ENCODE measurements at places on chromosomes 7 and 10.

DNA sequence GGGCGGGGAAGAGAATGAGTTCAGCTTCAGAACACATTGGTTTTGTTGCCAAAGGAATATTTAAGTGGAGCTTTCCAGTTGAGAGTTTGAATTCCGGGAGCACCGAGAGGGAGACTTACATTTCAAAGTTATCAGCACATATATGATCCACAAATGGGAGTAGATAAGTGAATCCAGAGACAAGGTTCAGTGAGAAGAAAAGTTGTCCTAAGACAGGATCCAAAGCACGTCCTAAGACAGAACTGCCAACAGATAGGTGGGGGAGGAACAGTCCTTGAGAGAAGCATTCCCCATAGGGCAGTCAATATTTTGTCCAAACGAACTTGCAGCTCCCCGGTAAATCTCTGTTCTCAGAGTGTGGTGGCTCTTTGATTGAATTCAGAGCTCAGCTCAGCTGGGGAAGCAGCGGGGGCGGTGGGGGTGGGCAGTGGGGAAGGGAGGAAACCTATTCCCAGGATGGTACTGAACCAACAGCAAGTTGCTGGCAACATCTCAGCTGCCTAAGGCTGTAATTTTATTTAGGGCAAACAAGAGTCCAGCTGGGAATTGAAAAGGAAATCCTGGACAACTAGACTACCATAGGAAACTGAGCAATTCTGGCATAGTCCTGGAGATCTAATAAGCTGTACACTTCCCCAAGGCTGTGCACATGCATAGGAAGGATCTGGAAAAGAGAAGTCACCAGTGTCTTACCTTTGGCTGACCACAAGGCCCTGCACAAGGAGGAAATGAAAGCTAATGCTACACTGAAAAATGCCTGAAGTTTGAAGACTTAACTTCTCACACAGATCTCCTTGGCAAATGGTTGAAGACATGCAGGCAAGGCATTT lies 94.2 kb upstream of the CXCL12 start:
- DNase-seq = no peak

DNA sequence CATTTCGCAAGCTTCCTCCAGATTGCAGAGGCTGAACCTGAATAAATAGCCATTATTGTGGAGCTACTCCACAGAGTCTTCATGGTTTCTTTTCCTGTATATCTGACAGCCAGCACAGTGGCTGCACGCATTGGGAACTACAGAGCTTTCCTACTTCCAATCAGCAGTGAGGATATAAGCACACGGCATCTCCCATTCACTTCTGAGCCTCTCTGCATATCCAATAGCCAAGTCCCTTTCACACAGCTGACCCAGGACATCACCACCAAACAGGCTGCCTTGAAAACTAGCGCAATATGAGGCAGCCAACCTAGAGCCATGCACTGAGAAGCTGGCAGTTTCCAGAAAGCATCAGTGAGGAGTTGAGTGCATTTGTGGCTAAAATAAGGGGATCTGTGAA lies 11.6 kb downstream of the C10orf90 start:
- no peak for DNase-seq

DNA sequence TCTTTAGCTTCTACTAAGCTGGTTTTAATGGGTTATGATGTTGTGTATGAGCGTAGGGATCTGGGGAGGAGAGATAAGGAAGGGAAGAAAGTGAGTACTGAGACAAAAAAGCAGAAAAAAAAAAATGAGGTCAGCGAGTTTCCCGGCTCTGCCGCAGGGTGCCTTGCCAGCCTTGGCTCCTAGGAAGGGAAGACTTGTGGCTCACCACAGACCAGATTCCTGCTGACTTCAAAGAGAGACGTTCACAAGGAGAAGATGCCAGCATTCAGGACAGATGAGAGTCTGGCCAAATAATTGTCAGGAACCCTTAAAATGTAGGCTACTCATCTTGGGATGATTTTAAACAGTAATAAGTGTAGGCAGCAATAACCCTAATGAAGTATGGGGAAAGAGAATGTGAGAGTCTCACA lies 11.4 kb upstream of the FAS start:
- DNase-seq = no peak

DNA sequence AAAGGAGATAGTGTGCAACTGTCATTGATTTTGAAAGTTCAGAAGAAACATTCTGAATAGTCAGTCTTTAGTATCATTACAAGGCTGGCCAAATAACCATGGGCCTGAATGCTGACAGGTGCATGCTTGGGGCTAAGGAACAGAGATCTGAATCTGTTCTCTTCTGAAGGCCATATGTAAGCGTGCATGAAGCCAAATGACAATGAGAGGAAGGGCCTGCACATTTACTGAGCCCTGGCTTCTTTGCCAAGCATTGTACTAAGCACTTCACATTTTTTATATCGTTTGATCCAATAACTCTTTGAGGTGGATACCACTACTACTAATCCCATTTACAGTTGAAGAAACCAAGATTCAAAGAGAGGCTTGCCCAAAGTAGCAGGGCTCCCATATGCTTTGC lies 22.5 kb upstream of the TIAL1 start:
- DNase-seq = no peak

GRCh38 chr10:23073527-23073926 lies 21.9 kb upstream of the MSRB2 start:
- no peak for DNase-seq

- DNase-seq = no peak
Measured at GRCh38 chr7:27933671-27934565, 194.0 kb downstream of the TAX1BP1 start.

DNA sequence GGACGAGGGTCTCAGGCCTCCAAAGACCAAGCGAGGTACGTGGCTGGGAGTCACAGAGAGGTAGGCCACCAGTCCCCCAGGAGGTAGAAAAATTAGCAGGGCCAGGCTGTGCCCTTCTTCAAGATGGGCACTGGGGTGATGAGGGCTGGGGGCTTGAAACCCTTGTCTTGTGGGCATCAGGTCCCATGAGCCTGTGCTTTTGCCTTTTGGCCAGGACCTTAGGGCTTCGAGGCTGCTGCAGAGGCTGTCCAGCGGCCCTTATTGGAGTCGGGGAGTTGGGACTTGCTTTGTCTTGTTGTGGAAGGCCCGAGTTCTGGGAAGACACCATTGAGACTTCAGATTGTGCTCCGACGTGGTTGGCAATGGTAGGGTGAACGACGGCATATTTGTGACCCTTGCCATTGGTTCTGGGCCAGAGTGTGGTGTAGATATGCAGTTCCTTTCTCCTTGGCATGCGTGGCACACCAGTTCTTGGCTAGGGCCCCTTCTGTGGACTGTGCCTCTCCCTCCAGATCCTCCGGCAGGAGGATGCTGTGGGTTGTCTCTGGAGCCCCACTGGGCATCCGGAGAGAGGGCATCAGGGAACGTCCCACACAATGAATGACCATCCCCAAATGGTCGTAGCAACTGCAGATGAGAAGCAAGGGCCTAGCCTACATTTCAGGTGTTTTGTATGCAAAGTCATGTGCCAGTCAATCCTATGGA lies 931 bp downstream of the SH2D4B start:
- no peak for DNase-seq

DNA sequence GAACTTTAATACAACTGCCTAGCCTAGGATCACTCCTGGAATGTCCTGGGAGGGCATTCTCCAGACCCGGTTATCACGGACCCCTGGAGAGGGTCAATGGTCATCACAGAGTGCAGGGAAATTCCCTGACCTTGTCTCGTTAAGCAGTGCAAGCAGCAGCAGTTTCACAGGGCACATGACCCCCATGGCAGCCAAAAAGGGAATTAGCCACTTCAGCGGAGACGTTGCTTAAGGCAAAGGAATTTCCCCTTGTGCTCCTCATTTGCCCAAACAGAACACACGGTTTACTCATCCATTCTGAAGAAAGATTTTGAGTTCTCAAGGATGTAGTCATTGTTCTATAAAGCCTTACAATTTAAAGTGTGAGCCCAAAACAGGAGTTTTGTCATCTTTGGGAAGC lies 260.3 kb downstream of the SNX13 start:
- no peak for DNase-seq

DNA sequence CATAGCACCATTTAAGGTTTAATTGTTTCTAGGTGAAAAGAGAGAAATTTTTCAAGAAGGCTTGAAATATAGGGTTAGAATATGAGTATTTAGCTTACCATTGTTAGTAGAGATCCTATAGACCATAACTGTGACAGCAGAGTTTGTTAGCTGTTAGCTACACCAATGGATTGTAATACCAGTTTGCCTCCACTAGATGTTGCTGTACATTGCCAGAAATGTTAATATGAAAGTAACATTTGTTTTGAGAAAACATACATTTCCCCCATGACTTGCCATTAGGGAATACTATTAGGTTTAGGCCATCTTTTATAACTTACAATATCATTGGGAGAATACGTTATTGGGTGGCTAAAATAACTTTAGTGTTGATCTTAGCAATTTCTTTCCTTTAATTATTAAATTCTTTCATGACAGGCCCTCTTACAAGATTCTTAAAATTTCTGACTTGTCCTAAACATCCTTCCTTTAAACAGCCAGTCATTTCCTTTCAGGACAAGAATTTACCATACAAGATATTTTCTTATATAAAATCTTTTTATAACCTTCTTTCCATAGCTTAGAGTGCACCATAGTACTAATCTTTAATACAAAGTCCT lies 39.5 kb downstream of the ZNF117 start:
- DNase-seq = no peak

DNA sequence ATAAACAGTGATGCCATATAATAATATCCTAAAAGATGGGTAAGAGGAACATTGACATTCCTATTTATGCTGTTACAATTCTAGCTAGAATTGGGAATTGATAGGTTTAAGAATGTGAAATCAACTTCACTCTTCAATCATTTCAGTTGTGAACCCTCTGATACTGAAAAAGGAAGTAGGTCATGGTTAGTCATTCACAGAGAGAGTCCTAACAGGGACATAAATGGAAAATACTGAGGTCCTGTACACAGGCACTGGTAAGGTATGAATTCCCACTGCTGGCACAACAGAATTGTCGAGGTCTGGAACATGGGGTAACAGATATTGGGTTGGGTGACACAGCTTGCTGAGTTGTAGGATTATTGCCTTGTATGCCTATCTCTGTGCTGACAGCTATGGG lies 289.4 kb upstream of the LRRN3 start:
- DNase-seq = no peak

DNA sequence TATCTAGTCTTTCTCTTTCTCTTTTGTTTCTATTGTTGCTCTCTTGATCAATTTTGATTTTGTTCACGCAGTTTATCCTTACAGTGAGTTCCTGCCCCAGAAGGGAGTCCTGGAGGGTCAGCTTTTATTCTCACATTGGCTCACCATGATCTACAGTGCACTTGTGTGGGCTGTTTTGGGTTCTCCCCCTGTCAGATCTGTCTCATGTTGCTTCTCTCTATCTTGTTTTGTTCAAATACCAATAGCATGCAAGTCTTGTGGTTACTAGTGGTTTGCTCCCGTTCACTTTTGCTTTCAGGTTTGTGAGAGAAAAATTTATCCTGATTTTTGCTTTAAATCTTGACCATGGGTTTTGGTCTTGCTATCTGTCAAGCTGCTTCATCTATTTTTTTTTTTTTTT lies 74.3 kb downstream of the PTN start:
- DNase-seq = no peak

DNA sequence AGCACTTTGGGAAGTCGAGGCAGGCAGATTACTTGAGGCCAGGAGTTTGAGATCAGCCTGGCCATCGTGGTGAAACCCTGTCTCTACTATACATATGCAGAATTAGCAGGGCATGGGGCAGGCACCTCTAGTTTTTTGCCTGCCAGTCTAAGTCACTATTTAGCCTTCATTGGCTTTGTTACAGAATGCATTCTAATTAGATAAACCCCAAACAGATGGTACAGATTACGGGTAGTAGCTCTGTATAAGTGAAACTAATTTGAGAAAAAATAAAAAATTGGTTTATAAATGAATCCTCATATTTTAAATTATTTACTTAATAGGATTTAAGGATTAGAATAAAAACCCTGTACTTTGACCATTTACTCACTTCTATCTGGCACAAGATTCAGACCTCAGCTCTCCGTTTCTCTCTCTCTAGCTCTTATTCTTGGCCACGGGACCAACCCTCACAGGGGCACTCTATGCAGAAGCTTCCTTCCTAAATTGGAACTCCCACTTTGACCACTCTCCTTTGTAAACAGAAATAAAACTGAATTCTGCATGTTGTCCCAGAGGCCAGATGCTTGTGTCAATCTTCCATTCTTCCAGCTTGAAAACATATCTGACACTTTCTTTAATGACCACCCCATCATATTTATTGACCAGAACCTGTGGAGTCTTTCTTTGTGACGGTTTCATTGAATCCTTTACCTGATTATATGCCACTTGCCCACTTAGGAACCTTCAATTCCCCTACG lies 26.8 kb downstream of the BET1 start:
- no peak for DNase-seq

DNA sequence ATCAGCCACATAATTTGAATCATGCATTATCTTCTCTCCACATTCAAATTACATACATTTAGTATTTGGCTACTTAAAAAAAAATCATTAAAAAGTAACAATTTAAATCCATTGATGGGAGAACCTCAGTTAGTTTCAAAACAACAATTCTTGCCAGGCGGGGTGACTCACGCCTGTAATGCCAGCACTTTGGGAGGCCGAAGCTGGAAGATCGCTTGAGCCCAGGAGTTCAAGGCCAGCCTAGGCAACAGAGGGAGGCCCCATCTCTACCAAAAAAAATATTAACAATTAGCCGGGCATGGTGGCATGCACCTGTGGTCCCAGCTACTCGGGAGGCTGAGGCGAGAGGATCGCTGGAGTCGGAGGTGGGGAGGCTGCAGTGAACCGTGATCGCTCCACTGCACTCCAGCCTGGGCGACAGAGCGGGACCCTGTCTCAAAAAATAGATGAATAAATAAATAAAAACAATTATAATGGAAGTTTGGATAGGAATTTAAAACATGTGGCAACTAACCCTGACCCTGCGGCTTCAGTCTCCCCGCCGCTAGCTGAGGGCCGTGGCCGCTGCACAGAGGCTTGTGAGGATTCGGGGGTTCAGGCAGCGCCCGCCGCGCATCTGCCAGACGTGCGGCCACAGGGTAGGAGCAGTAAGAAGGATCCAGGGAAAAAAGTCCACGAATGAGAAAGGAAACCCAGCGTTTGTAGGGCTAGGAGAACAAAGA lies 1.1 kb upstream of the CSGALNACT2 start:
- no peak for DNase-seq

GRCh38 chr10:69703766-69704630 lies 74.0 kb downstream of the FAM241B start:
- DNase-seq = no peak

- DNase-seq = no peak
Measured at GRCh38 chr7:40721342-40721949, 586.6 kb downstream of the SUGCT start.

DNA sequence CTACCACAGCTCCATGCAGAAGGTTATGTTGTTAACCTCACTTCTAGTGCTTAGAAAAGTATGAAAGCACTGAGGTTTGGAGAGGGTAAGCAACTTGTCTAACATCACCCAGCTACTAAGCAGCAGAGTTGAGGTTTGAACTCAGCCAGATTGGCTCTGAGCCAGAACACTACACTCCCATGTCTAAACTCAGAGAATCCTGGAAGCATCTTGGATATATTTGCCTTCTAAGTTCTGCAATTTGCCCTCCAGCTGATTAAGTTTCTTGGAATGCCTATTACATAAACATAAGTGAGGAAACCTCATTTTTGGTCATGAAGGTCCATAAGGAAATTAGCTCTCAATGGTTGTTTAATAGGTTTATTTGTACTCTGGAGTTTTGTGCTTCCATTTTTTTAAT lies 78.1 kb upstream of the PHYHIPL start:
- no peak for DNase-seq

Data from activated CD4-positive, alpha-beta T cell treated with anti-CD3 and anti-CD28 coated beads, Interleukin-2, amount 50 U/mL, for 4 hours (primary cell).